ENCODE measurements at places on chromosomes 6 and 20. TPM values are rescaled to one million over a fixed set of nuclear protein-coding genes. Genes with fewer than 3 reads are reported as not detected.

Gene CASP8AP2
- 33.1 TPM for total RNA-seq

Gene TGM3
- total RNA-seq: not detected

Gene LY6G6D
- not detected for total RNA-seq

Gene HMGN3
- 49.6 TPM for total RNA-seq

Gene FAXC
- not detected for total RNA-seq

Gene SSTR4
- not detected for total RNA-seq

Gene SEL1L2
- total RNA-seq: not detected

Gene GHRH
- not detected for total RNA-seq

Gene CRISP2
- total RNA-seq: not detected

Gene SCUBE3
- total RNA-seq: 0.14 TPM

Gene BMP7
- total RNA-seq: not detected

Gene HLA-E
- 355 TPM for total RNA-seq

Gene SIRPA
- 0.14 TPM for total RNA-seq

Gene VSX1
- total RNA-seq: not detected

GRCh38 chr6:170100046-170100445, 190.8 kb downstream of the DLL1 start:
- H3K27ac ChIP-seq: no peak overlapping the region
- H3K4me3 ChIP-seq: no peak overlapping the region
- peaks cover 11% of the 10 kb centered on the region for H3K27me3 ChIP-seq

DNA sequence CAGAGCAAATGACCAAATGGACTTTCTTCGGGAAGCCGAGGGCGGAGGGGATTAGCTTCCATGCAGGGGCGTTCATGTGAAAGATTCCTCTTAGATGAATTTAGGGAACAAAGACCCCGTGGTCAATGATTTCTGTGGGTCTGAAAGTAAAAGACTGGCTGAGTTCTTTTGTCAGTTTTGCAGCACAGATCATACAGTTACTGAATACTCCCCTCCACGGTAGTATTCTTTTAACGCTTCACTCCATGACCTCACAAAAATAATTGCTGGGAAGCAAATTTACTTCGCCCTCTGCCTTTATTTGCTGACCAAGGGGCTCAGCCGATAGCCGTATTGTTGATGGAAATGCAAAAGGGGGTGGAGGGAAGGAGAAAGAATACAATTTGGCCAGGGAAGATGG, 86.0 kb upstream of the SALL4 start:
- no peak overlapping the region for H3K27ac ChIP-seq
- DNase-seq: no peak
- H3K27me3 ChIP-seq: no peaks in the 10 kb centered on the region
- no peaks in the 10 kb centered on the region for H3K4me1 ChIP-seq

DNA sequence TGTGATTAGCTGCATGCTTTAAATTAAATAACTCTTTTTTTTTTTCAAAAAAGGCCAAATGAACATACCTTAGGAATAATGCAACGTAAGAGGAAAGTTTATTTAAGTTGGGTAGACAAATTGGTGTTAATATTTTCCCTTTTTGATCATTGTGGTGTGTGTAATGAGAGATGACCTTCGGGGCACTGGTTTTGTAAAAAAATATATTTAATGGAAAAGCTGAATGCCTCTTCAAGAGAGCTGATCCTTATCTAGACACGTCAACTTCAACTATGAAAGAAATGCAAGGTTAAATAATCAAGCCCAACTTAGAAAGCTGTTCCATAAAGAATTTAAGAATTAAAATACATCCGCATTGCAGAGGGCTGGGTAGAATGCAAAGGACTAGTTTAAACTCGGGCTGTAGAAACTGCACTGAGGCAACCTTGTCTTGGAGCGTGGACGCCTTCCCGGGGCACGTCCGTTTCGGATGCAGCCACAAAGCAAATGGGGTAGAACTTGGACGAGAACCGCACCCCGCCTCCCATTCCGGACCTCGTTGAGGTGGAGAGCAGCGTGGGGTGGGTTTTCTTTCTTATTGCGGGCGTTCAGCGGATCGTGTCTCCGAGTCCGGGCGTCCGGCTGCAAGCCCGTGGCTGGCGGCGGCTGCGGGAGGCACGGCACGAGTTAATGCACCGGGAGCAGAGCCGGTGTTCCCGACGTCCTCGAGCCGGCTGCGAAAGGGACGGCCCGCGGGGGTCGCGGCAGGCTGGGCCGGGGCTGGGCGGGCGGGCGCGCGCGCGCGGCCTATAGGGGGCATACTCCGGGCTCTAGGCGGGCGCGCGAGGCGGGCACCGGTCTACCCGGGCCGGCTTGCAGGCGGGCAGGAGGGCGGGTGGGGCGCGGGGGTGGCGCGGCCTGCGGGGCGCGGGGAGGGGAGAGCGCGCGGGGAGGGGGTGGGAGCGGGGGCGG, 1.9 kb downstream of the JARID2 start:
- DNase-seq: peak; percentile 68
- H3K27ac ChIP-seq: peak overlapping the region; percentile 100
- H3K4me1 ChIP-seq: peaks cover 59% of the 10 kb centered on the region
- no peaks in the 10 kb centered on the region for H3K27me3 ChIP-seq
- H3K4me3 ChIP-seq: peak overlapping the region; percentile 99

GRCh38 chr6:139011980-139012379, 16.6 kb upstream of the ABRACL start:
- H3K27ac ChIP-seq: no peak overlapping the region
- no peaks in the 10 kb centered on the region for H3K4me1 ChIP-seq

DNA sequence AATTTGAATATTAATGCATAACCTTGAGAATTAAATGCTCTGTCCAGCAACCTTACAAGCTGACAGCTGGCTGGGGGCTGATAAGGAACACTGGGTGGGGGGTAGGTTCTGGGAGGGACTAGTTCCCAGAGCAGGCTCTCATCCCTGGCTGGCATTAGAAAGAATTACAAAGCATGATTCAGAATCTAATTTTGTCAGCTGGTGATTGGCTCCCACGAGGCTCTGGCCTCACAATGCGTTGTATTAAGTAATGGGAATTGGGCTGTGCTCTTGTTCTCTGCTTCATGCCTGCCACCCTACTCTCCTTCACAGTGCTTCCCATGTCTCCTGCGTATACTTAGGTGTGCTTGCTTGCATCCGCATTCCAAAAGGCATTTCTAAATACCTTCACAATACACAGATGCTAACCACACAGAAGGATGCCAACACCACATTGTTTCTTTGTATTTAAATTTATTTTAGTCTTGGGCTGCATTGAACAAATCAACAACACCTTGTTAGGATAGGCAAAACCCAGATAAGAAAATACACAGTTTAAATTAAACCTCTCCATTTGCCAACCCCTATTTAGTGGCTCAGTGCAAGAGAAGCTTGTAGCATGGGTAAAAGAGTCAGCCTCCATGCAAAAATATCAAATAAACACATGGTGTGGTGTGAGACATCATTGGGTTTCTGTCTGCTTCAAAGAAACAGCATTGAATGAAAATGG, 434.5 kb upstream of the JAG1 start:
- no peaks in the 10 kb centered on the region for H3K27me3 ChIP-seq
- DNase-seq: no peak
- H3K4me3 ChIP-seq: no peak overlapping the region
- no peak overlapping the region for H3K27ac ChIP-seq

- peak overlapping the region; percentile 31 for H3K4me3 ChIP-seq
- DNase-seq: no peak
- peak overlapping the region; percentile 35 for H3K27ac ChIP-seq
- no peaks in the 10 kb centered on the region for H3K27me3 ChIP-seq
- no peaks in the 10 kb centered on the region for H3K36me3 ChIP-seq
- H3K4me1 ChIP-seq: peaks cover 39% of the 10 kb centered on the region
Measured at GRCh38 chr20:58407966-58408557, 19.0 kb downstream of the VAPB start.

DNA sequence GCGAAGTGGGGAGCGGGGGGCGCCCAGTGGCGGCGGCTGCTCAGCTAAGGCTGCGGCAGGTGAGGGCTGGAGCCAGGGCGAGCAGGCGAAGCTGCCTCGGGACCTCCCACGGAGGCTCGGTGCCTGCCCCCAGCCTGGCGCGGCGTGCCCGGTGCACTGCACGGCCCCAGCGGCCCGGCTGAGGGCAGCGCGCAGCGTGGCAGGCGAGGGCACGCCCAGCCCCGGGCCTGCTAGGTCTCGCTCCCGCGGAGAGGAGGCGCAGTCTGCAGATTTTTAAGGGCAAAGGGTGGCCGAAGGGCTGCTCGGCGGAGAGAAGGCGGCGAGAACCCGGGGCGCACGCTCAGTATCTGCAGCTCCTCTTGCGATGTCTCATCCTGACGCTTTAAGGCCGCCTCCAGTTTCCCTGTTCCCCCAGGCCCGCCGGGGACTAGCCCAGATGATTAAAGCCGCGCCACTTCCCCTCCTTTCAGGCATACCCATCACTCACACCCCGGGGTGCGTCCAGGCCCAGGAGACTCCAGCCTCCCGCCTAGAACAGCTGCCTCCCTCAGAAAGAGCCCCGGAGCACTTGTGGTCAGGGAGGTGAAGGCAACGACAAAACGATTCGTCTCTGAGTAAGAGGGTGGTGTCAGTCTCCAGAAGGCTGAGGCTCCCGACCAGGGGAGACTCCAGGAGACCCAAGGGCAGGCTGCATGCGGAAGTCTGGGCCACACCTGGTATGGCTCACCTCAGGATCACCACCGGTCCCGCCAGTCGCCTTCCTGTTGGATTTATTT, at the start of gene FERMT1:
Gene FERMT1 (minus strand): TSS at position 158 of the 776 bp plus-strand sequence. CDS start 3,476 bp downstream, outside the sequence.
- H3K27me3 ChIP-seq: peaks cover 19% of the 10 kb centered on the region
- no peaks in the 10 kb centered on the region for H3K36me3 ChIP-seq
- DNase-seq: no peak
- H3K4me3 ChIP-seq: peak within 1 kb of the TSS; percentile 1
- H3K27ac ChIP-seq: no peak within 1 kb of the TSS

DNA sequence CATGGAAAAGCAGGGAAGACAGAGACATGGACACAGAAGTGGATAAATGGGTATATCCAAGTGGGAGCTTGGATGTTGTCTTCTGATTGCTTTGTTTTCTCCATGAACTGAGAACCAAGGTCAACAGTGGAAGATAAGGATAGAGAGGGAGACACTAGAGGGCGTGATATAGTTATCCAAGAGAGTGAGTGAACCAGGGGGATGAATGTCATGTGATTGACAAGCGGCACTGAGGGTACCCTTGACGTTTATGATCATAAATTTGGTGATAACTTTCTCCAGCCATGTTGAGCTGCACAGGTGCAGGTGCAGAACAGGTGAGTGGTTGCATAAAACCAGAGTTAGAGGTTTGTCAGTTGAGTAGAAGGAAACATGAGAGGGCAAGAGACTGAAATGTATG, 20.7 kb downstream of the EBF4 start:
- no peaks in the 10 kb centered on the region for H3K27me3 ChIP-seq
- H3K27ac ChIP-seq: no peak overlapping the region
- DNase-seq: no peak
- peaks cover 3% of the 10 kb centered on the region for H3K4me1 ChIP-seq
- no peaks in the 10 kb centered on the region for H3K36me3 ChIP-seq

GRCh38 chr6:38522322-38522721, 117.4 kb downstream of the BTBD9 start:
- H3K36me3 ChIP-seq: peaks cover 8% of the 10 kb centered on the region
- no peak overlapping the region for H3K27ac ChIP-seq
- no peak for DNase-seq
- H3K27me3 ChIP-seq: no peaks in the 10 kb centered on the region
- H3K4me3 ChIP-seq: no peak overlapping the region

- no peak overlapping the region for H3K4me3 ChIP-seq
- peaks cover 57% of the 10 kb centered on the region for H3K36me3 ChIP-seq
- no peak for DNase-seq
Measured at GRCh38 chr6:149403534-149403933, 3.5 kb downstream of the SUMO4 start.

GRCh38 chr6:551405-551804, 105.5 kb downstream of the HUS1B start:
- H3K36me3 ChIP-seq: peaks cover 9% of the 10 kb centered on the region
- H3K4me1 ChIP-seq: peaks cover 12% of the 10 kb centered on the region
- H3K27ac ChIP-seq: no peak overlapping the region
- no peak for DNase-seq

DNA sequence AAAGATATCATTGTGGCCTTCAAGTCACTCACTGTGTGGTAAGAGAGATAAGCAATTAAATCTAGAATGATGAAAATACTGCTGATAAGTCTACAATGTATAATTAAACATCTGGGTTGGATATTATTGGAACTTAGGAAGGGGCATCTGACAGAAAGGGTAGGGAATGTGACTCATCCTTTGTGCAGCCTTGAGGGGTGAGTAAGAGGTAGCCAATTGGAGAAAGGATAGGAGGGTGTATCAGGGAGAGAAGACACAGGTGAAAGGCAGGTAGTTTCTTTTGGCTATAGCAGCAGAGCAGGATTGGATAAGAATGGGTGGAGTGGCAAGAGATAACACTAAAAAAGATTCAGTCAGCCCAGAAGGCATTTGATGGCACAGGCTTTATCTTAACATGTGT, 182.0 kb downstream of the COL21A1 start:
- H3K4me1 ChIP-seq: no peaks in the 10 kb centered on the region
- no peaks in the 10 kb centered on the region for H3K27me3 ChIP-seq
- H3K27ac ChIP-seq: no peak overlapping the region
- no peak overlapping the region for H3K4me3 ChIP-seq
- no peak for DNase-seq

- H3K4me3 ChIP-seq: no peak overlapping the region
- H3K27me3 ChIP-seq: peaks cover 5% of the 10 kb centered on the region
- H3K27ac ChIP-seq: no peak overlapping the region
- DNase-seq: no peak
- peaks cover 21% of the 10 kb centered on the region for H3K4me1 ChIP-seq
- no peaks in the 10 kb centered on the region for H3K36me3 ChIP-seq
Measured at GRCh38 chr20:43731469-43731868, 4.7 kb upstream of the GTSF1L start.

GRCh38 chr6:130670142-130670541, 157.1 kb upstream of the SMLR1 start:
- no peak overlapping the region for H3K27ac ChIP-seq
- DNase-seq: no peak
- H3K27me3 ChIP-seq: no peaks in the 10 kb centered on the region
- H3K4me3 ChIP-seq: no peak overlapping the region
- no peaks in the 10 kb centered on the region for H3K4me1 ChIP-seq
- no peaks in the 10 kb centered on the region for H3K36me3 ChIP-seq

- H3K36me3 ChIP-seq: peaks cover 19% of the 10 kb centered on the region
- H3K4me1 ChIP-seq: peaks cover 10% of the 10 kb centered on the region
- H3K27me3 ChIP-seq: no peaks in the 10 kb centered on the region
- no peak for DNase-seq
- no peak overlapping the region for H3K4me3 ChIP-seq
Measured at GRCh38 chr20:49230021-49230420, 10.8 kb downstream of the DDX27 start.

- no peak overlapping the region for H3K27ac ChIP-seq
- DNase-seq: no peak
- peak overlapping the region; percentile 38 for H3K4me3 ChIP-seq
- no peaks in the 10 kb centered on the region for H3K36me3 ChIP-seq
- peaks cover 62% of the 10 kb centered on the region for H3K4me1 ChIP-seq
- no peaks in the 10 kb centered on the region for H3K27me3 ChIP-seq
Measured at GRCh38 chr20:1654996-1655395, 2.6 kb downstream of the SIRPG start.

- no peak for DNase-seq
- peaks cover 6% of the 10 kb centered on the region for H3K36me3 ChIP-seq
- H3K27me3 ChIP-seq: no peaks in the 10 kb centered on the region
Measured at GRCh38 chr6:78157606-78158005, 504.8 kb downstream of the MEI4 start.
